NCI-H1092 treated with DMSO at 0.1 percent for 48 hours (cell line): ENCODE measurements at places on chromosomes 5 and 9.

DNA sequence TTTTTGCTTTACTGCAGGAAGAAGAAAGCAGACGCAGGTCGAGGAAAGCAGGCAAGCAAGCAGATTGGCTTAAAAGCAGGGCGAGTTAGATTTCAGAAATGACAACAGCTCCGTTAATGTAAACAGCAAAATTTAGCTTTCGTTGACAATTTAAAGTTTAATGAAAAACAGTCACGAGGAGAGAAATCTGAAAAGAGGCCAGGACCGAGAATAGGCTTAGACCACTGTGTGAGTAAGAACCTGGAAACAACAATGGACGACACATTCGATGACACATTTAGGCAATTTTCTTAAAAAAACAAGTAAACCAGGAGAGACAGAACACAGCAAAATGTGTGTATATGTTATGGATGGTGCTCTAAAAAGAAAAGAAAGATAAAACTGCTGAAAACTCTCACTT lies 155.3 kb downstream of the ISOC1 start:
- DNase-seq: no peak

GRCh38 chr5:79263290-79263689 lies 27.4 kb downstream of the JMY start:
- DNase-seq: no peak

- DNase-seq: no peak
Measured at GRCh38 chr9:16265688-16266087, 604.8 kb downstream of the BNC2 start.

- no peak for DNase-seq
Measured at GRCh38 chr5:87198010-87198409, 69.7 kb upstream of the RASA1 start.

- no peak for DNase-seq
Measured at GRCh38 chr5:77627869-77628674, 10.4 kb downstream of the OTP start.

GRCh38 chr5:50710838-50711237 lies 44.4 kb downstream of the PARP8 start:
- no peak for DNase-seq

GRCh38 chr5:177448244-177448950 lies 1.8 kb downstream of the PRR7 start:
- DNase-seq: no peak

DNA sequence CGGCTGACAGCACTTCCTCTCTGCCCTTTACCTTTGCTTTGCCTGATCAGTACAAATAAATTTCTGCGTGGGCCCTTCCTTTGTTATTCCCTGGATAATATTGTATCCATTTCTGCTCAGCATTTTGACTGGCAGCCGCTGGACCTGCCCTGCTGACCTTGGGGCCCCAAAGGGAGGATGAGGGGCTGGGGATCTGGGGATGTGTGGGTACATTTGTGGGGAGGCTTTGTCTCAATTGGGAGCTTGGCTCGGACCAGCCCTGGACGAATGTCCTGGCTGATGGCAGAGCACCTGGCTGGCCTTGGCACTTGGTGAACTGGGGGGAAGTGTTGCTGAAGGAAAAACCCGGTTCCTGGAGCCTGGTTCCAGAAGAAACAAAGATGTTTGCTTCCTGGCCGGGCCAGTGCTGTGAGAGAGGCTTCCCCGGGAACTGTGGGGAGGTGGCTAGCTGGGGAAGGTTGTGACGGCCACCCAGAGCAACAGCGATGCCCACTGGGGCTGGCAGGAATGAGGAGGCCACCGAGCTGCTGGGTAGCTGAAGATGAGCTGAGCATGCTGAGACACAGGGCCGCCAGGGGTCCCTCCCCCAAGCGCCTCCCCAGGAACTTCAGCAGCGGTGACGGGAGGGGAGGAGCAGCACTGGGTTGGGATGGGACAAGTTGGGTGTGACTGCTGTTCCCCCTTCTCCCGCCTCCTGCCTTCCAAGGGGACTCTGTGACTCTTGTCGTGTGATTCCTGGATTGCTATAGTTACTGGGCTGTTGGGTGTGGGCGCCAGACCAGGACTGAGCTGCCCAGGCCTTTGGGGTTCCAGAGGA lies 8.4 kb downstream of the LMX1B start:
- DNase-seq: no peak

DNA sequence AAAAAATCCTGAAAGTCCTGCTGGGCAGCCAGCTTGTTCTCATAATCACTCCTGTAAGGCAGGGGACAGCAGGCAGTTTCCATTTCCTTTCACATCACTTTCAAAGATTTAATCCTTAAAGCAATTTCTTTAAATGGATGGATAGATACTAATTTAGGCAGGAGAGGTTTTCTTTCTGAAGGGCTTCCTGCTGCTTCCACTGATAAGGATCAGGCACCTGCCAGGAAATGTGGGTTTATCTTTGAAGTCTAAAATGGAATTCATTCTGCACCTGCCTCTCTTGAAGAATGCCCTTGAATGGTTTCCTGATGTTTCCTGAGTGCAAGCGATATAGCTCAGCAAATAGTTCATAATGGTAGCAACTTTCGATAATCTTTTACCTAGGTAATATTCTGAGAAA lies 64.5 kb downstream of the STARD4 start:
- DNase-seq: peak; percentile 33

DNA sequence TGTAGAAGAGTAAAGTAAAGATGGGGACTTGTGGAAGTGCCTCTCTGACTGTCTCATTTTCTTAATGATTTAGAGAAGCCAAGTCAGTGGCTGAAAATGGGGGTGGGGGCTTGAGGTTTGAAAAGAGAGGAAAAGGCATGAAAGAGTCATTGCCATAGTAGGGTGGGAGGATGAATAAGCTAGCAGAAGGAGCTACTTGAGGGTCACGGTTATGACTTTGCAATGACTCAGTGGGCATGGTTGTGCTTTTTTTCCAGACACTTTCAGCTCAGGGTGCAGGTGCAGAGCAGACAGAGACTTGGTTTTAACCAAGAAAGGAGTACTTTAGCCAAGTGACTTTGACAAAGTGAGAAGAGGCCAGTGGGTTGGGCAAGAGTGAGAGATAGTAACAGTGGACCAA lies 117.8 kb downstream of the PTTG1 start:
- no peak for DNase-seq

- no peak for DNase-seq
Measured at GRCh38 chr5:116488356-116489041, 86.1 kb downstream of the SEMA6A start.

- no peak for DNase-seq
Measured at GRCh38 chr9:110291921-110292557, 35.7 kb upstream of the TXN start.

GRCh38 chr5:112202694-112203093 lies 216.4 kb downstream of the EPB41L4A start:
- DNase-seq: no peak

GRCh38 chr9:21507483-21507790 lies 25.3 kb upstream of the IFNE start:
- DNase-seq: no peak

GRCh38 chr5:119878712-119879111 lies 249.4 kb downstream of the FAM170A start:
- DNase-seq: no peak

DNA sequence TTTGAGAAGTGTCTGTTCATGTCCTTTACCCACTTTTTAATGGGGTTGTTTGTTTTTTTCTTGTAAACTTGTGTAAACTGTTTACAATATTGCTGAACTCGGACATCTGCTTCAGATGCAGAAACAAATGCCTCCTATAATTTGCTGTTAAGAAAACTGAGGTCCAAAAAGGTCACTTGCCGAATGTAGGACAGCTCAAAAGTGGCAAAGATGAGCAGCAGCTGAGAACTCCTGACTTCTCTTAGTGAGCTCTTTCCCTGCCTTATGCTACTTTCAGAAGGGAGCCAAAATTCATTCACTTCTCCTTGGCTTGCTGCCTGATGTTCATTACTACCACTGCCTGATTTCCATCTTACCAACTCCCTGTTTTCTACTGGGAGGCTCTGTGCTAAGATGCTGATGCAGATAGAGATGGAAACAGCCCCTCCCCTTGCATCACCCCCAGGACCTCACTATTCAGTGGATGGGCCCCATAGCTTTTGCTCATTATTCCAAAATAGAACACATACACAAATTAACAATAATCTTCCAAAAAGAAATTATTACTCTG lies 60.1 kb downstream of the SEMA6A start:
- DNase-seq: no peak

GRCh38 chr5:17732351-17732923 lies 98.2 kb downstream of the TAF11L14 start:
- DNase-seq: no peak

GRCh38 chr5:131953969-131954368 lies 8.5 kb upstream of the MEIKIN start:
- no peak for DNase-seq

DNA sequence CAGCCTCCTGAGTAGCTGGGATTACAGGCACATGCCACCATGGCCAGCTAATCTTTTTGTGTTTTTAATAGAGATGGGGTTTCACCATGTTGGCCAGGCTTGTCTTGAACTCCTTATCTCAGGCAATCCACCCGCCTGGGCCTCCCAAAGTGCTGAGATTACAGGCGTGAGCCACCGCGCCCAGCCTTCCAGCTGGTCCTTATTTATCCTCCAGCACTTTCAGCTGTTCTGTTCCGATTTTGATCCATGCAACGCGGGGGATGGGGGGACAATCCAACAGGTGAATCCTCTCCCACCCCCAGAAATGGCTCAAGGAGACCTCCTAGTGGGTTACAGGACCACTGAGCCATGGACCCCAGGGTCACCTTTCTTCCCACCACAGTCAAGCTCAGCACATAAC lies 14.7 kb upstream of the CDKN2AIPNL start:
- DNase-seq: no peak

DNA sequence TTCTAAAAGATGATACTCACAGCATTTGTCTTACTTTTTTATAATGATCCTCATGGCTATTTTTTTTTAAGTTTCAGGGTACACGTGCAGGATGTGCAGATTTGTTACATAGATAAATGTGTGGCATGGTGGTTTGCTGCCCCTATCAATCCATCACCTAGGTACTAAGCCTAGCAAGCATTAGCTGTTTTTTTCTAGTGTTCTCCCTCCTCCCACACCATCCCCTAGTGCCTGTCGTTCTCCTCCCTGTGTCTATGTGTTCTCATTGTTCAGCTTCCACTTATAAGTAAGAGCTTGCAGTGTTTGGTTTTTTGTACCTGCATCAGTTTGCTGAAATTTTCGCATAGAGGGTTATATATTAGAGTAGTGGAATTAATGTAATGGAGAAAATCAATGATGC lies 189.1 kb upstream of the CDH12 start:
- DNase-seq: no peak

- DNase-seq: no peak
Measured at GRCh38 chr5:7842531-7842930, 8.4 kb downstream of the CFAP90 start.

- DNase-seq: peak; percentile 85
Measured at GRCh38 chr9:136400038-136400834, at the start of gene SNAPC4. Gene SNAPC4, minus strand, starts transcription at chr9:136400170. Its CDS starts 1,742 bp downstream, at chr9:136398428.

DNA sequence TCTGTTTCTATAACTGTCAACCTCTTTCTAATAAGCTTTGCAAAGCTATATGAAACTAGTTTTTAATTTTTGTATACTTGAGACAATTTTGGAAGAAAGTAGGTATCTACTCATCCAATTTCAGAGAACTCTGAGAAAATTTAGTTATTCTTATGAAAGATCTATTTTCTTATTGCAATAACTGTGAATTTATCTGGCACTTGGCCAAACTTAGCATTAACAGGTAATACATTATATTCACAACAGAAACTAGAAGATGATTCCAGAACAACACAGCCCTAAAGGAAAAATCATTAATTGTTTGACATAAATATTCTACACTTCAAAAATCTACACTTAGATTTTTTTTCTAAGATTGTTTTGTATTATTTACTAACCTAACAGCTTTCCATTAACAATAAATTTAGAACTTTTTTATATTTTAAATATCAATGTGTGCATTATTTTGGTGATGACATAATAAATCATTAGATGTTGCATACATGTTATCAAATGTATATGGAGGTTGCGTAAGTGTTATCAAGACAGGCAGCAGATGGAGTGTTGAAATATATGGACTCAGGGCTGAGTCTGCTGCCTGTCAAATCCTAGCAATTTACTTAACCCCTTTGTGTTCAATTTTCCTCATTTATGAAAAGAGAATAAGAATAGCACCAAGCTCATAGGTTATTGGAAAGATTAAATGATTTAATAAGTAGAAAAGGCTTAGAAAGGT lies 141.8 kb downstream of the MUSK start:
- DNase-seq: no peak

DNA sequence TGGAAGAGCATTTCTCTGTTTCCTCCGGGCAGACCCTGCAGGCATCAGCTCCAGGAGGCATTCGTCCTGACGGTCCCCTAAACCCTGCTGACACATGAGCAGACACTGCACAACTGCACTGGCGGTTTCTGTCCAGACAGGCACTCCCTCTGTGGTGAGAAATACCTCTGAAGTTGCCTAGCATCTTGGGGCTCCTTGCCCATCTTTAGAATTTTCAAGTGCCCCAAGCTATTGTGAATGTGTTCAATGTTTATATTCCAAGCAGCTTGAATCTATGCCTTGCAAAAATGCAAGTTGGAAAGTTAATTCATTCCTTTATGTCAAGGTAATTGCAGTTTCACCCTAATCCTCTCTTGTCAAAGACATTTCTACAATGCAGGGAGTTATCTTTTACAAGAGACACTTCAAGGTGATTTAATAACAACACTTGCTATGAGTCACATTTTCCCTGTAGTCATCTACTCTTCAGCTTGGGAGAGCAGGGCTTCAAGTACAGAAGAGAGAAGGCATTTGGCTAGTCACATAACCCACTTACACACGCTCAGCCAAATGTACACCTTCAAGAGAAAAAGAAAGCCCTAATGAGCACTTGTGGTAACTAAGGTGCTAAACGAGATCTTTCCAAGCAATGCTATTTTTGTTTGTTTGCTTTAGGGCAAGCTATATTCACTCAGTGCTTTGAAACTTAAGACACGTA lies 302.5 kb downstream of the MLLT3 start:
- peak; percentile 54 for DNase-seq

GRCh38 chr5:143347698-143348344 lies 55.7 kb downstream of the NR3C1 start:
- no peak for DNase-seq

GRCh38 chr9:69768716-69769115 lies 8.9 kb upstream of the PTAR1 start:
- DNase-seq: no peak
